ENCODE measurements at places on chromosomes 1 and 21. TPM values are rescaled to one million over a fixed set of nuclear protein-coding genes. Genes with fewer than 3 reads are reported as not detected.

PTCH2 gene
- total RNA-seq: 1.1 TPM

REG4 gene
- not detected for total RNA-seq

HSD3B1 gene
- not detected for total RNA-seq

ADORA1 gene
- total RNA-seq: 1.6 TPM

DNA sequence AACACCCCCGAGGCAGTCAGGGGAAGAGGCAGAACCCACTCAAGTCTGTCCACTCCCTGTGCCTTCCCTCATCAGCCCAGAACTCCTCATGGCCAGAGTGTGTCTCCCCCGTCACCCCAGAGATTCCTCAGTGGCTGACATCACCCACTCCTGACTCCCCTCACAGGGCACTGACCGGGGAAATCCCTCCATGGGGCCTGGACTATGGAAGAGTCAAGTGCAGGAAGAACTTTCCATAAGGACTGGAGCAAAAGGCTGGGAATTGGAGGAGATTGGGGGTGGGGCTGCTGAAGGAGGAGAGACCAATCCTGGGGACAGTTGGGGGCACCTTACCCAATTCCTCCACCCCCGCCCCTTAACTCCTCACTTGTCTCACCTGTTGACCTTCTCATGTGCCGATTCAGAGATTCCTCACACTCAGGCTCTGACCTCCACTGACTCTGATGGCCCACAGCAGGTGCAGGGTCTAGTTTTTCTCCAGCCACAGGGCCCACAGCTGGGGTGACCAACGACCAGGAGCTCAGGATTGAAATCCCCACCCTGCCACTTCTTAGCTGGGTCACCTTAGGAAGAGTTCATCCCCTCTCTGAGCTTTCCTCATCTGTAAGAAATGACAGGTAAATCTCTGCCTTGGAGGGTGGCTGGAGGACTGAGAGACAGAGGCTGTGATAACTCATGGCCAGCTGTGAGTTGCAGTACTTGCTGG lies 481 bp upstream of the EXTL1 start:
- no peak overlapping the region for H3K27ac ChIP-seq
- H3K27me3 ChIP-seq: no peaks in the 10 kb centered on the region
- no peak for DNase-seq
- no peaks in the 10 kb centered on the region for H3K36me3 ChIP-seq
- peaks cover 15% of the 10 kb centered on the region for H3K4me1 ChIP-seq

DNA sequence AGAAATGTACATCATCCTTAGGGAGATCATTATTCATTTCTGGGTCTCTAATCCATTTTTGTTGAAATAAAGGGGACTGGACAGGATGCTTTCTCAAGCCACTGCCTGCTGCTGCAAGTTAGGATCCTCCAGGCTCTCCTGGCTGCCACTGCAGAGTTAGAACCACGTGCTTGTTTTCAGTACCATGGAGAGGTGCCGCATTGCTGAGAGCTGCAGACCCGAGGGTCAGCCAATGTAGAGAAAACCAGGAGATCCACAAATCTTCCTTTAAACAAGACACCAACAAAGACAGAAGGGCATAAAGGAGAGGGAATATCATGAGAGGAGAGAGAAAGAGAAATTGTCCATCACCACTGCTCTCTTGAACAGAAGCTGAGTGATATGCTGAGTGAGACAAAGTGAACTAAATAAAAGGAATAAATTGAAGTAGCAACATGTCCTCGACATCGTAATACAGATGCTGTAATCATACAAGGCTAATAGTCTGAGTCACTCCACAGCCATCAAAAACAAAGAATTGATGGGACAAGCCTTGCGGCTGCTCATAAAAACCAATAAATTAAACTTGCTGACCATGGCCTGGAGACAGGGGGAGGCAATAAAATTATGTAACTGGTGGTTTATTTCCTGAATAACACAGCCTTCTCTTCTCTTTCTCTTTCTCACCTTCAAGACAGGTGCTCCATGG lies 255.7 kb downstream of the OMA1 start:
- no peaks in the 10 kb centered on the region for H3K4me1 ChIP-seq
- no peaks in the 10 kb centered on the region for H3K36me3 ChIP-seq
- H3K4me3 ChIP-seq: no peak overlapping the region
- no peak overlapping the region for H3K27ac ChIP-seq
- no peaks in the 10 kb centered on the region for H3K27me3 ChIP-seq

DNA sequence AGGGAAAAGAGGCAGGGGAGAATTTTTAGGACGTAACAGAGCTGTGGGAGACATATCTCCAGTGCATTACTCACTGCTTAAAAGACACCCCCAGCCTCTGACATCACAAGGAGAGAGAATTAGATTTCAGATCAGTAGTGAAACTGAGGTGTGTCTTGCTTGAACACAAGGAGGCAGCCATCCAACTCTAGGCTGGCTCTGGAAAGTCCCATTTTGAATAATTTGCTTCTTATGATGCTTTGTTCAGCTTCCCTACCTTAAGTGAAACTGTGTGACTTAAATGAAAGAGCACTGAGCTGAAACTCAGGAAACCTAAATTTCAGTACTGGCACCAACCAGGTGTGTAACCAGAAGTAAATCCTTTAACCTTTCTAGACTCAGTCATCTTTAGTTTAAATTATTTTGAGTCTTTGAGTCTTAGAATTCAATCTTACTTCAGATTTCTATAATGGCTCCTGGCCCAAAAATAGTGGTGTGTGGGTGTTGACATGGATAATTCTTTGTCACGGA lies 251.6 kb upstream of the SGIP1 start:
- no peak for DNase-seq
- H3K4me1 ChIP-seq: peaks cover 36% of the 10 kb centered on the region
- peak overlapping the region; percentile 57 for H3K27ac ChIP-seq
- H3K27me3 ChIP-seq: no peaks in the 10 kb centered on the region
- H3K4me3 ChIP-seq: no peak overlapping the region
- no peaks in the 10 kb centered on the region for H3K36me3 ChIP-seq

Measured in left lung (tissue), 14 donors.